Activated naive CD4-positive, alpha-beta T cell treated with anti-CD3 and anti-CD28 coated beads, Interleukin-2, amount 50 U/mL, for 16 hours (primary cell): ENCODE measurements at places on chromosomes 13 and 19.

DNA sequence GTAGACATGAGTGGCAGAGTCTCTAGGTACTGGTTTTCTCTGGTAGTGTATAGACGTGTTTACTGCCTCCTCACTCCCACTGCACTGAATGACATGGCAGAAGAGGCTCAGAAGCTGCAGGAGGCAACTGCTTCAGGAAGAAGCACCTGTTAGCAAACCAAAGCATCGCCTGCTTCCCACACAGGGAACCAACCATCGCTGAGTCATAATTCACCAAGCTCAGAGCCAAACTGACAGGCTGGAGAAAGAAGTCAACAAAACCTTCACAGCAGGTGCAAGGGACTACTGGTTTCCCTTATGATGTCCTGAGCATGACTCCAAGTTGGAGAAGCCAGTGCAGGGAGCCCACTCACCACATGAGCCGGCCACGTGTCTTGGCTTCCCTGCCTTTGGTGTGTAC is 69.8 kb downstream of the KCTD12 start:
- DNase-seq = no peak

DNA sequence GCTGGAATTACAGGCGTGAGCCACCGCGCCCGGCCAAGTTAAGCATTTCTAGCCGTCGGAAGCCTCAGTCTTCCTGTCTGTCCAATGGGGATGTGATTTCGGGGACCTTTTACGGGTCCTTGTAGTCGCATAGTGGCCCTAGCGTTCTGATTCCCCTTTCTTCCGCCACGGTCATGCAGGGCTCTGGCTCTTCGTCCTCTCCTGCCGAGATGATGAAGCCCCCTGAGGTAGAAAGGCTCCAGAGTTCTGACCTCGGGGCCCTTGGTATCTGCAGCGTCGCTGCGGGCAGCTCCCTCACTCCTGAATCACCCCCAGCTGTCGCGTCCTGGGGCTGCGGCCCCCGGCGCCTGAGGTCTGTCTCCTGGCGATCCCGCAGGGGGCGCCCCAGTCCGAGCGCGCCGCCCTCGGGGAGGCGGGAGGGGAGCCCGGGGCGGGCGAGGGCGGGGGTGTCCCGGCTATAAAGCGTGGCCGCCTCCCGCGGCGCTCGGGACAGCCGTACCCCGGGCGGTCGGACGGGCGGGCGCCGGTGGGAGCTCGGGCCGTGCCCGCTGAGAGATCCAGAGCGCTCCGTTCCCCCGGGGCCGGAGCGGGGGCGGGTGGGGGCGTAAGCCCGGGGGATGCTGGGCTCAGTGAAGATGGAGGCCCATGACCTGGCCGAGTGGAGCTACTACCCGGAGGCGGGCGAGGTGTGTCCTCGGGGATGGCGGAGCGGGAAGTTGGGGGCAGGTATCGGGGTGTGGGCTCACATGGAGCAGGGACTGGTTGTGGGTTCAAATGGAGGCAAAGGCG is at the start of gene FOXA3:
Gene FOXA3 (plus strand): TSS at position 487 of the 789 bp plus-strand sequence. CDS start 131 bp downstream, at position 618.
- peak; percentile 63 for DNase-seq

- DNase-seq = no peak
Observed at GRCh38 chr13:33235078-33235477, 50.5 kb downstream of the STARD13 start.

DNA sequence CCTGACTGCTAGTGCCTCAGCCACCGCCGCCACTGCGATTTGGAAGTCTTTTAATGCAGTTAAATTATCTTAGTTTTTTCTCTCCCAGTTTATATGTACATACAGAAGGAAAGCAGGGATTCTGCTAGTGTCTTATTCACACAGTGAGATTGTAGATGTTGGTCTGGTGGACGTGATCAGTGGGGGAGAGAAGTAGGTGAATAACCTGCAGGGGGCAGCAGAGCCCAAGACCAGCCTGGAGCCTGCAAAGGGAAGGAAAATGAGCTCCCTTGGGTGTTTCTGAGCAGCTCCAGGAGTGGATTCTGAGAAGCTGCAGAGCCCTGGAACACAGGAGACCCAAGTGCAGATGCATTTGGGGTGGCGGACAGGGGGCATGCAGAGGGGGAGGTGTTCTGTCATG is 26.3 kb downstream of the ZNF844 start:
- peak; percentile 67 for DNase-seq

DNA sequence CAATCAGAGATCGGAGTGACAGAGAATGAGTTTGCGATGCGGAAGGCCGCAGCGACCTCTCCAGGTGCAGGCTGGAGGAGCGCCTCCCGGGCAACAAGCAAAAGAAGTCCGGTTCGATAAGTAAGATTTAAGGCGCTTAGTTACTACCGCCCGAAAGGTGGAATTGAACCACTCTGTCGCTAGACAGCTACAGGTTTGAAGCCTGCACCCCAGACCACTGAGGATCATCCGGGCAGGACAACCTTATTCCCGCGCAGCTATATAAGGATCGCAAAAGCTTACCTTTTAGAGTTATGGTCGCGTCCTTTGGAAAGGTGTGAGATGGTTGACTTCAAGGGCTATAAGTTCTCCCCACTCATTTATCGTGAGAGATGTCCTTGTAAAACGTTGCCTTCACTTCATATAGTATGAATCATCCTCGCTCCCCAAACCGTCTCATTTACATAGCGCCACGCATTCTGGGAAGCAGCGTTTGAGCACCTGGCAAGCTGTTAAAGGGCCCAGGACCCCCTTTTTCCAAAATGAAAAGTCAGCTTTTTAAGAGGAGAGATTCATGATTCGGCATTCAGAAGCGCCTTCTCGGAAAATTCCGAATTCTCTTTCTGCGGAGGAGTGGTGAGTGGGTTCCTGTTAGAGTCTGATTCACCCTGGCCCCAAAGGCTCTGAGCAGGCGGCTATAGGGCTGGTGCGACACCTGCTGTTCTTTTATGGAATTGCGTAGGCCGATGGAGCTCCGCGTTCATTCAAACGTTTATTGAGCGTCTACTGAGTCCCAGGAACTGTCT is 10.8 kb downstream of the FOSB start:
- DNase-seq = peak; percentile 89

- no peak for DNase-seq
Observed at GRCh38 chr13:39985071-39985470, 329.6 kb downstream of the COG6 start.

DNA sequence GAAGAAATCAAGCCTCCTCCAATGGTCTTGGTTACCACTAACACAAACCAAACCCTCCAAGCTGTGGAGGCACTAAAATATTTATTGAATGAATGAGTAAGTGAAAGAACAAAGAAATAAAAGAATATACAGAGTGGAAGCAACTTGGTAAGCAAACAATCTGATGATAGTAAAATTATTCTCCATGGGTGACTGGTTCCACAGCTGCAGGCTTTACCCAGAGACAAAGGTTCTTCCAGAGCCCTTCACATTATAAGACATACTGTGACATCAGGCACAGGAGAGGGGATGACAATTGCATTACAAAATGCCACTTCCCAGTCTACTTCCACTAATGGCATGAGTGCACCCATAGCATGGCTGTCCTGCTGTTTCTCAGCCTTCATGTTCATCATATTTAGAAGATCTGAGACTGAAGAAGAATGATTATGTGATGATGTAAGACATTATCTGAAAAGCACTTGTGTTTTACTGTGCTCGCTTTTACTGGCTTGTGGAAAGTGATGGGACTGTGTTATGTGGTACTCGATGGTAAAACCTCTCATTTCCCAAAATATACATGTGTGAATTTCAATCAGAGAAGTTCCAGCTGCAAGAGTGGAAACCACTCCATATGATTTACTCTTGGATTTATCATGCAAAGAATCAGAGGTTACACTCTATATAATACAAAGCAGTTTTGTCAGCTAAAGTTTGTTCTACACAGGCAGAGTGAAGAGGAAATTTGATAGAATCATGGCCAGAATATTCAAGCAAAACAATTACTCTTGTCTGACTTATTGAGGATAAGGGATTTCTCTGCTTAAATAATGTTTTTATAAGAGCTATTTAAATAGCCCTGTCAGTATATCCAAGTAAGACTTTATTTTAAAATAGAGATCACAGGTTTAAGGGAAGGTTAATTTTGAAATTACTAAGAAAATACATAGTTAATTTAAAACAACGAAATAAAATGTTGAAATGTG is 220.2 kb upstream of the NBEA start:
- DNase-seq = no peak
